Amniotic stem cell (primary cell): ENCODE measurements at places on chromosomes 11 and 22.

DNA sequence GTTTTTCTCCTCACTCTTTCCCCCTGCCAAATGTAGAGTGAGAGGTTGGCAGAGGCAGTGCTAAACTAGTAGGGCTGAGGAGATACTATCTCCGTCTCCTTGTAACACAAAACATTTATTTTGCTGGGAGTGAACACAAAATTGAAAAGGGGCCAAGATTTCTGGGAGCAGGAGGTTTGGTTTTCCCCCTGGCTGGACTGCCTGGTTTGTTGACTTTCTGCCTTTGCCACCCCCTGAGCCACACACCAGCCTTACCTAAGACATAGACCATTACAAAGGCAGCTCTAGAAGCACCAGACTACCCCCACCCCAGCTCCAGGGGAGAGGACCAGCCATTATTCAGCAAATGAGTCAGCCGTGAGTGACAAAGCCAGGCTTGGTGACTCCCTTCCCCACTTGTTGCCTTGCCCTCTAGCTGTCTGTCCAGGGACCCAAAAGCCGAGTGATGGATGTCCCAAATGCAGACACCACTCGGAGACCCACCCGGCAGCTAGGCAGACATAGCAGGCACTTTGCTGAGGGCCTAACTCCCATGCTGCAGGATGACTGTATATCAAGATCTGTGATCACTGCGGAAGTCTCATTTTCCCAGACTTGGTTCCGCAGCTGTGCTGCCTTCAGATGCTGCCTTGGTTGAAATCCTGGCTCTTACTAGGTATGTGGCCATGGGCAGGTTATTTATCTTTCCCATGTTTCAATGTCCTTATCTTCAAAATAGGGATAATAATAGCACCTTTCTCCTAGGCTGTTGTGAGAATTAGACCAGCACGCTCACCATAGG, 17.7 kb upstream of the CDON start:
- DNase-seq, result no peak

DNA sequence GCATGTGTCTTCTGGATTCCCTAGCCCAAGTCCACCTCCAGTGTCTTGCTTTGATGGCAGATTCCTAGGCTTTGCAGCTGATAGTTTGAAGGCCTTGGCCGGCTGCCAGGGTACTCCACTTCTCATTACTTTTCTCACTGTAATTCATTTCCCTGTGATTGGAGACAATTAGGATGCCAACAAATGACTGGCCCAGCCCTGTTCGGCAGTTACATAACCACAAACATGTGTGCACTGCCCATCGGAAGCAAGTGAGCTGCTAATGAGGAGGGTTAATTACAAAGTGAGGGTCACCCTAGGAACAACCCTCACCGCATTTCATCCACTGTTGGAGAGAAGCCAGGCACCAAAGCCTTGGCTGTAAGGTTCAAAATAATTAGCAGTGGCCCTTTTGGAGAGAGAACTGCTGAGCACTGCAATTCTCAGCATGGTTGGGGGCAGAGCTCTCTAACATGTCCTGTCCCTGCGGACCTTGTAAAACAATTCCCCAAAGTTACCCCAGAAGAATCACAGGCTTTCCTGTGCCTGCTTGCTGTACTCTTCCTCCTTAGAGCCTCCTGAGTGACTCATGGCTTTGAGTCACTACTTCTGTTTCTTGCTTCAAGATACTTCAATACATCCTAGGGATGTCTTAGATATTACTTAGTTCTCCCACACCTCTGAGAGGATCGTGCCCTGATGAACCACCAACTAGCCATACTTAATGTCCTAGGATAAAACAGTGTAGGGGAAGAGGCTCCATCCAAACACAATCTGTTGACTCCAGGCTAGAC, 109.7 kb upstream of the GALNT18 start:
- no peak for DNase-seq

- no peak for DNase-seq
These were observed 223.9 kb downstream of the CNTN5 start for GRCh38 chr11:99244613-99245012.

- DNase-seq, result no peak
These were observed 50.4 kb downstream of the ST3GAL4 start for GRCh38 chr11:126405906-126406305.

- DNase-seq, result no peak
These were observed 73.8 kb upstream of the CRYBB3 start for GRCh38 chr22:25125693-25126357.

- DNase-seq, result no peak
These were observed 12.2 kb upstream of the MMP12 start for GRCh38 chr11:102886999-102887398.

- DNase-seq, result no peak
These were observed 8.3 kb upstream of the POU2AF1 start for GRCh38 chr11:111387363-111387762.

DNA sequence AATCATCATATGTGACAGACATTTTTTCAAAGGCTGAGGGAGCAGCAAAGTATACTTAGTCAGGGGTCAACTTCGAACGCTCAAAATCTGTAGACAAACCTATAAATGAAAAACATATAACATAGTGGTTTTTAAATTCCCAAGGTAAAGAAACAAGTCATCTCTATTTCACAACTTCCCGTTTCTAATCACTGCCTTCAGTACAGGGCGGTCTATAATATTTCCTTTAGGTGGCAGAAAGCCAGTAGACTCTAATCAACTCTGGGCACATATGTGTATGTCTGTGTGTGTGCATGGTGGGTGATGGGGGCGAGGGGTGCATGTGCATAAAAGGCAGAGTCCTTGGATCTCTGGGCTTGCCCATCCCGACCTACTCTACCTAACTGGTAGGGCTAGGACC, 55.0 kb upstream of the ARFGAP3 start:
- DNase-seq, result no peak

DNA sequence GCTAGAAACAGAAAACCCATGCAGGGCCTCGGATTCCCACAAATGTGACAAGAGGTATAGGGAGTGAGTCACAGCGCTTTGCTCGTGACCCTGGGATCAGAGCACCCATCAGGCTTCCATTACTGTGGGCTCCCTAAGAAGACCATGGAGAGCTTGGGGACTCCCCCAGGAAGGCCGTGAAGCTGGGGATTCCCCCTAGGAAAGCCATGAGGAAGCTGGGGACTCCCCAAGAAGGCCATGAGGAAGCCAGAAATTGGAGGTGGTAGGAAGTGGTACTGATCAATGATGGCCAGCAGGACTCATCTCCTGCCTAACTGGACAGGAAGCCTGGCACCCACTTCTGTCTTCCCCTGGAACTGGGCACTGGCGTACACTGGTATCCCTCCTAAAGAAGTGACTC, 10.1 kb upstream of the DCPS start:
- no peak for DNase-seq

- DNase-seq, result no peak
These were observed 140.4 kb upstream of the TBCEL start for GRCh38 chr11:120883404-120884080.

DNA sequence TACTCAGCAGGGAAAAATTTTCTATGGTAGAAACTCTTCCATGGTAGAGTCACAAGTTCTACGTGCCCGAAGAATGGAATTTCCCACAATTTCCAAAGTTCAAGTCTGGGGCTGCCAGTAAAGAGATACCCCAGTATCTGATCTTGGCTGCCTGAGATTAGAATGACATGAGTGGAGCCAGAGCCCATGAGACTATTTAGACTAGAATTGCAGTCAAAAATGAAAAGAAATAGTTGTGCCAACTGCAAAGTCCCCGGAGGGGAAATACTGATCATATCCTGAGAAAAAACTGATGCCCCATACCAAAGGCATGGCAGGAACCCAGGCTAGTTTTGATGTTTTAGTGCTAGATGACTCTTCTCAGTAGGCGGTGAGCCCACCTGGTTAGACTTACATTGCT, 11.2 kb downstream of the MAJIN start:
- DNase-seq, result no peak

GRCh38 chr11:114197799-114198500, 98.2 kb upstream of the NNMT start:
- no peak for DNase-seq

DNA sequence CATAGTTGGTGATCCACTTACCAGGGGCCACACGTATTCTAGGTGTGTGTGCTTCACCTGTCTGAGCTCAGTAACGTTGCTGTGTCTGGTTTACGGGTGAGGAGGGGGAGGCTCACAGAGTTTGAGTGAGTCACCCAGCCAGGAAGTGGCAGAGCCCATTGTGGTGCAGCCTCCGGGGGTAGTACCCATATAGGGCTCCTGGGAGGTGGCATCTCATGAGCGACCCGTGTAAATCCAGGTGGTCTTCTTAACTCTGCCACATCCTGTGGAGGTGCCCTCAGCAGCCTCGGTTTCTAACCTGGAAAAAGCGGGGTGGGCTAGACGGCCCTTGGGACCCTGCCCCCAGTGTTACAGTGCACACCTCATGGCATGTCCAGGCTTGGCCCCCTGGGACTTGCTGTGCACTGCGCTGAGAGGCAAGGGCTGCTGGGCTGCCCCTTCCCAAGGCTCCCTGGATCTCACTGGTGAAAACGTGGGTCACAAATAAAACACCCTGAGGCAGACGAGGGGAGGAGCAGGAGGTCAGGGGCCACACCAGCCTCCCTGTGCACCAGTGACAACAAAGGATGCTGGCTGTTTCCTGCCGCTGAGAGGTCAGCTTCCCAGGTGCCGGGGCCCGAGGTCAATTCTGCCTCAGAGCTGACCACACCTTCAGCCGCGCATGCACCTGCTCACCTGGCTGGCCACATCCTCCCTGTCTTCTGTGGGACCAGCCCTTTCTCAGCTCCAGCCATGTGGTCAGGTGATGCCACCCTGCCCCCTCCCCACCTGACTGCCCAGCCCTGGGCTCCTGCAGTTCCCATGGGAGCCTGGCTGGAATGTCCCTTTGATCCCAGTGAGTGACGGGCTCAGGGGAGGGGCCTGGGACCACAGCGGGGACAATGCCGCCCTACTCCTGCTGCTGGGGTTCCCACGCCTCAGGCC, 305.1 kb downstream of the CTTN start:
- no peak for DNase-seq

DNA sequence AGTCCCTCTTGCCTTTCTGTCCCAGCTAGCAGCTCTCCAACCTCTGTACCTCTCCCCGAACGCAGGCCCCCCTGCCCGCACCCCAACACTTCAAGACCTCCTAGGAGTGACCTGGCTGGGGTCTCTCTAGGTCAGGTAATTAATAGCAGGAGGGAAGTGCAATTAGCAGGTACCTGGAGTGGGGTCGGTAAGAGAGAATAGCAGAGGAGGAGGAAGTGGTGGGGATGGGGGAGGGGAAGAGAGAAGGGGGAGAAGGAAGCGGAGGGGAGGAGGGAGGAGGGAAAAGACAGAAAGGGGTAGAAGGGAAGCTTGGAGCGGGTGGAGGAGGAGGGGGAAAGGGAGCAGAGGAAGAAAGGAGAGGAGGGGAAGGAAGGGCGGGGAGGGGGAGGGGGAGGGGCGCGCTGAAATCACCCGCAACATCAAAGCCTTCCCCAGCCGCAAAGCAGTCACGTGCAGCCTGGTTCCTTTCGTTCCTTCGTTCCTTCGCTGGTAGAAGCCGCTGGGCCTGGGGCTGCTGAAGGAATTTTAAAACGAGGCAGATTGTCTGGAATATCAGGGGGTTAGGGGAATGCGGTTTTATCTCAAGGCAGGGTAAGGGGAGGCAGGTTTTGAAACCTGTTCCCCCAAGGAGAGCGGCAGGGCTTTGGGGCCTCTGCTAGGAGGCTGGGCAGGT, 29.3 kb upstream of the TCF20 start:
- no peak for DNase-seq

DNA sequence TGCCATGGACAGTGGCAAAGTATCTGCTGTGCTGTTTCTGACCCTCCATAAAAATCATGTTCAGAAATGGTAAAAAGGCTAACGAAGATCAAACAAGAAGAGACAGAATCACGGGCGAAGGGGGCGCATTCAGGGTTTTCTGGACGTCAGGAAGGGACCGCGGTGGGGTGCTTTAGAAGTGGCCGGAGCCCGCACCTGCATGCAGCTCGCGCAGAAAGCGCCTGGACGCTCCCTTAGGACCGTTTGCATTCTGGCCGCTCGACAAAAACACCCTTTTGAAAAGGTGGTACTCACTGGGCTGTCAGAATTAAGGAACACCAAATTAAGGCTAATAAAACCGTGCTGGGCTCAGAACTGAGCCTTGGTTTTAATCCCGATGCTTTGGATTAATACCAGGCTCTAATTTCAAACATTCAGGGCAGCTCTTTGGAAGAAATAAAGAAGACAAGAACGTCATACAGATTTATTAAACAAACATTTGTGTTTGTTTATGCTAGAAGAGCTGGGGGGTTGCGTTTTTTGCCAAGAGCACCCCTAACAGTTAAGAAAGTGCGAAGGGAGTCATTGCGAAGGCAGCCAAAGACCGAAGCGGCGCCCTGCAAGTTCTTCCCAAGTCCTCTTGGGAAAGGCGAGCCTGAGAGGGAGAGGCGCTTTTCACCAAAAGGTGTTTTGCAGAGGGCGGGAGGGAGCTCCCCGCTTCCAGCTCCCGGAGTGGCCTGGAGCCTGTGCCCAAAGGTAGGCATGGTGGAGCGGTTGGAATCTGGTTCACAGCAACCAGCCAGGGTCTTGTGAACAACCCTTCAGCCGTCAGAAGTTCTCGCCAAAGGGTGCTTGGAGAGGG, 47.7 kb upstream of the DBX1 start:
- DNase-seq, result no peak

GRCh38 chr11:83292709-83293456, 6.7 kb upstream of the CCDC90B start:
- DNase-seq, result peak; percentile 66

GRCh38 chr22:22523494-22523893, 3.4 kb upstream of the ZNF280A start:
- no peak for DNase-seq

- no peak for DNase-seq
These were observed 51.1 kb upstream of the THY1 start for GRCh38 chr11:119473901-119474681.

- DNase-seq, result no peak
These were observed 18.5 kb downstream of the FBLN1 start for GRCh38 chr22:45521178-45521577.

DNA sequence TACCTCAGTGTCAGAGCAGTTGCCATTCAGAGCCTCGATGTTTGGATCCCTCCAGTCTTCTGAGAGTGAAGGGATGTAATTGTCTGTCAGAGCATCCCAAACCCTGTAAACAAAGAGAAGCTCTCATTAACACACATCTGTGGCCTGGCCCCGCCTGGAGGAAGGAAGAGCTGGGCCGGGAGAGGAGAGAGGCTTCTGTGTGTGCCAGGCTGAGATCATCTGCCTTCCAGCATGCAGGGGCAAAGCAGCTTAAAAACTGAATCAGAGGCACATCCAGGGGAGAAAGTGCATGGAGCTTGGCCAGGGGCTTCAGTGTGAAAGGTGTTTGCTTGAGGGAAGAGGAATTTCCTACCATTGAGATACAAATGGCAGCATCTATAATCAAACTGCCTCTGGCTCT, 14.5 kb downstream of the FEZ1 start:
- DNase-seq, result no peak
